ENCODE measurements at places on chromosomes 4 and X.

DNA sequence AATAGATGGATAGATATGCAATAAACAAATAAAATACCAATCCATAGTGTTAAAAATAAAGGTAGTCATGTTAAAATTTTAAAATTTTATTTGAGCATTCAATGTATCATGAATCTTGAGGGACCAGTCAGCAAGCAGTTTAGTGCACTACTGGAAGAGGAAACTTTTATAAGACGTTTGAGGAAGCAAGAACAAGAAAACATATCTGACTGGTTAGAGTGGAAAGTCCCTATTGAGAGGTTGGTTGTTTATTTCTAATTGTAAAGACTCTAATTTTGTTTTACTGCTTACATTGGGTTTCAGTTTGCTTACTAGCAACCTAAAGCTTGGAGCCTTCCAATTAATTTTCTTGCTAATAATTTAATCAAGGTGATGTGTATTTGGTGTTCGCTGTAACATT is 786.2 kb downstream of the RAB28 start:
- DNase-seq: no peak

DNA sequence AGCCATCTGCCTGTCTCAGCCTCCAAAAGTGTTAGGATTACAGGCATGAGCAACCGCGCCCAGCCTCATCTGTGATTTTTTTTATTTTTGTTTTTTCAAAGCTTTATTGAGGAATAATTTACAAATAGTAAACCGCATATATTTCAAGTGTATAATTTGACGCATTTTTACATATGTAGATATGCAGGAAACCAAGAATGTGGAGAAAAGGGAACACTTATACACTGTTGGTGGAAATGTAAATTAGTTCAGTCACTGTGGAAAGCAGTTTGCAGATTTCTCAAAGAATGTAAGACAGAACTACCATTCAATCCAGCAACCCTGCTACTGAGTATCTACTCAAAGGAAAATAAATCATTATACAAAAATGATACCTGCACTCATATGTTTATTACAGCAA is 85.9 kb downstream of the SLC16A2 start:
- no peak for DNase-seq

DNA sequence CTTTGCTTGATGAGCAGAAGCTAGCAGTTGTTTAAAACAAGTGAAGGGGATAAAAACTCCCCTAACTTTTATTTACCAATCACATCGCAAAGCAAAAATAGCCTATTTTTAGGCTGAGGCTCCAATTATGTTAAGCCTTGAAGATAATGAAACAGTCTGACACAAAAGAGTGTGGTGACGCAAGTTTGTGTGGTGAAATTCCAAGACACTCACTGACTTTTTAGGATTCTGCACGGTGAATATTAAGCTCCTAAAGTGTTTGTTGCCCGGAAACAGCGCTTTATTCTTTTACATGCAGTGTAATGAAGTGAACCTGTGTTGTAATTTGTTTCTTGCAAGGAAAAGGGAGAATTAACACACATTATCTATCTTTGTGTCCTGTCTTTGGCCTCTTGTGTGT is 74.8 kb downstream of the POLA1 start:
- no peak for DNase-seq

GRCh38 chr4:14582677-14583076 is 419.6 kb upstream of the CPEB2 start:
- DNase-seq: no peak

- DNase-seq: peak; percentile 37
Observed at GRCh38 chr4:81470456-81471297, 1.0 kb downstream of the RASGEF1B start.

DNA sequence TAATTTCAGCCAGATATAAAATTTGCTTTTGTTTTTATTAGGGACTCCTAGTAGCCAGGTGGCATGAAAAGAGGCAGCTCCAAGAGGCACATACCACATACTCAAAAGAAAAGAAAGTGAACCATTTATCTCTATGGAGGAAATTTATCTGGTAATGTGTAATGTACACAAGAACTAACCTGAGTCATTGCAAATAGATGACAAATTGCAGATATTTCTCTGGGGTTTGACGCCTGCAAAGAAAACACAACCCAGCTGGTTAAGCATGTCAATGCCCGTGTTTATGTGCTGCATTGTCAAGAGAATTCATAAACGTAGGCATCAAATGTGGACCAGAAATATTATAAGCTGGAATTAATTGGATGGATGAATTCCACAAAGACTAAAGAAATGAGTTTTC is 46.9 kb upstream of the PHKA2 start:
- no peak for DNase-seq

GRCh38 chrX:109847257-109848187 is 114.5 kb upstream of the ACSL4 start:
- no peak for DNase-seq

- no peak for DNase-seq
Observed at GRCh38 chrX:97260679-97261078, 377.0 kb downstream of the RPA4 start.

GRCh38 chrX:13474164-13474516 is 95.3 kb upstream of the EGFL6 start:
- DNase-seq: no peak

DNA sequence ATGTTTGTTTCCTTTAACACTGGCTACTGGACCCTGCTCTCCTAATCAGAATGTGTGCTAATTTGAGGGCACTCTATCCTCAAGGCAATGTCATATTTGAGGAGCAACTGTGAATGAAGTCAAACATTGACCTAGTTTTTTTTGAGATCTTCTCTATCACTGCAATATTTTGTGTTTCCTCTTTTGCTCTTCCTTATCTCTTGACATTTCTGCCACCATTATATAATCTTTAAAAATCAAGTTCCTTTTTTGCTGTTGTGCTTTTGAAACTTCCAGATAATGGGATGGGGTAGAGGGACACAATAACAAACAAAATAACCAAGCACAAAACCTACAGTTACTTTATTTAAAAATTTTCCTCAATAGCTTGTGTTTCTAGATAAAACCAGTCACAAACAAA is 7.4 kb upstream of the WDFY3 start:
- no peak for DNase-seq

DNA sequence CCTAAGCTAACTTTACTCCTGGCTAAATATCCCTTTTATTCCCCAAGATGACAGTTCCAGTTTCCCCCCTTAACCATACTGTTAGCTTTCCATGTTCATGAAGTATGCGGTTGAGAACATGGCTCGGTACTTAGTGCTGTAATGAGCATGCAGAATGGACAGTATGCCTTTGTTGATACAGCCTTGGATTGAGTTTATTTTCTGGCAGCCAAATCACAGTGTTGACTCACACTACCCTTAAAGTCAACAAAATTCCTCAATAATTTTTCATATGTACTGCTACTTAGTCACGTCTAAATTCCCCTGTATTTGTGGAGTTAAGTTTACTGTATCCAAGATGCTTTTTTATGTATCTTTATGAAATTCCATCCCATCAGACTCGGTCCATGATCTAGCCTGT is 1.4 kb upstream of the VEGFC start:
- DNase-seq: no peak

DNA sequence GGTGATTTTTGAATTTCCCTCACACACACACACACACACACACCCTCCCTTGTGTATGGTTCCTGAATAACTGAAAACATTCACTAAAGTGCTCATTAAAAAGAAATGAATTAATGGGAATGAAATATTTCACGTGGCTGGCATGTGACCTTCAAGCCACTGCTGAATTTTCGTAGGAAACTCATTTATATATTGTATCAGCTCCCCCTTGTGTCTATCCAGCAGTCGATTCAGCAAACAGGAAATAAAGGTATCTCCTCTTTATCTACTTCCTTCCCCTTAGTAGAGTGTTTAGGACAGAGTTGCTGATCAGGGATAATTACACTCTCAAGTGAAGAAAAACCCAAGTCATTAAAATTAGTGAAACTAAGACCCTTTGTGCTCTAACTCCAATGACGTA is 912.6 kb upstream of the LCORL start:
- no peak for DNase-seq

- no peak for DNase-seq
Observed at GRCh38 chr4:86961605-86962295, 26.9 kb downstream of the AFF1 start.

DNA sequence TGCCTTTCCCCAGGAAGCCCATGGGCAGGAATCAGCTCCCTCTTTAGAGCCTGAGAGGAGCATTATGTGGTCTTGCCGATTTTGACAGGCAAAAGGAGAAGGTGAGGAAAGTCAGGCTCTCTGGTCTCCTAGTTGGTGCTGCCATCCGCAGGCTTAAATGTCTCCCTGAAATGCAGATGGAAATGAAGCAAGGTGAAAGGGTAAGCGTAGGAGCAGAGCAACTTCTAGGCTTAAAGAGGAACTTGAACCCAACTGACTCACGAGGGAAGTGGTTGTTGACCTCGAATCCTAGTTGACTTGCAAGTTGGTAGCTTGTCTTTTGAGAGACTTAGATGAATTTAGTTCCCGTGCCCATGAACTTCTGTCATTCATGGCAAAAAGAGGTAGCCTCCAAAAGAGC is 205.9 kb downstream of the PTTG2 start:
- DNase-seq: no peak

- no peak for DNase-seq
Observed at GRCh38 chrX:10582945-10583344, 37.4 kb downstream of the MID1 start.

DNA sequence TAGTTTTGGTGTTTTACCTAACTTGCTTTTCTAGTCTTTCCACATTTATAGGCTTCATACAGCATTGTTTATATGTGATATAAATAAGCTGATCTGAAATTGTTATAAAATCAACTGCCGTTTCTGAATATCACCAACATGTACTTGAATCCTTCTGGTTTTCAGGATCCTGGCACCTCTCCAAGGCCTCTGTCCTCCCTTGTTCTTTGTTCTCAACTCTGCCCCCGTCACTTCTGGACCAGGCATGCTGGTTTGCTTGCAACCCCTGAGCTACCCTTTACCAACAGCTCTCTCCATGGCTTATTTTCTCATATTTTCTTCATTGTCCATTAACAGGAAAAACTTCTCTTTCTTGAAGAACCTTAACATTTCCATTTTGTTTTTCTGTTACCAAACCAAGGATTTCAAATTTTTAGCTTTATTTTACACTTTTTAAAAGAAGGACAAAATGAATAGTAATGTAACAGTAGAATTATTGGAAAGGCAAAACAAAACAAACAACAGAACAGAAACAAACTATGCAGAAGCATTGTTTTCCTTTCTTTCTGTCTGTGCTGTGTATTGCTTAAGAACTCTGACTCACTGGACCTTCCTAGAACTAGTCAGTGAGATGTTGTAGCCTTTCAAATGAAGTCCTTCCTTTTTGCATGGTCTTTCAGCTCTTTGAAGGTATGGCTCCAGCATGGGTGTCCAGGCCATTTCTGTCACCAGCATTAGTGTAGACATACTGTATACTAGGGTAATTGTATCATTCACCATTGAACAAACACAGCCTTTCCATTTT is 44.8 kb downstream of the BANK1 start:
- no peak for DNase-seq

- no peak for DNase-seq
Observed at GRCh38 chr4:95640311-95640710, 91.5 kb upstream of the UNC5C start.

DNA sequence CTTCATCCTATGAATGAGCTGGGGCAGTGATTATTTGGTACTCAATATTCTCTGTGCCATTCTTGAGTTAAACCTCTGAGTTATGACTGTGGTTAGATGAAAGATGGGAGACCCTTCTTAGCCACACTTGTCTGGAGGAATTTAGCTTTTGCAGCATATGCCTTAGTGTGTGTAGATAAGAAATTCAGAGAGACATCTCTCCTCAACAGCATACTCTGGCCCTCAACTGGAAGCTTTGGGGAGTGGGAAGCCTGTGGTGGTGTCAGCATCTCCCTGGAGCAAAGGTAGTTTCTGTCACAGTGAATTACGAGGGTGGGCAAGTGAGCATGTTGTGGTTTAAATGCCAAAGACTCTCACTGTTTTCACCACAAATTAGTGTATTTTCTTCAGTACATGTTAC is 58.7 kb downstream of the UGT2A3 start:
- no peak for DNase-seq

DNA sequence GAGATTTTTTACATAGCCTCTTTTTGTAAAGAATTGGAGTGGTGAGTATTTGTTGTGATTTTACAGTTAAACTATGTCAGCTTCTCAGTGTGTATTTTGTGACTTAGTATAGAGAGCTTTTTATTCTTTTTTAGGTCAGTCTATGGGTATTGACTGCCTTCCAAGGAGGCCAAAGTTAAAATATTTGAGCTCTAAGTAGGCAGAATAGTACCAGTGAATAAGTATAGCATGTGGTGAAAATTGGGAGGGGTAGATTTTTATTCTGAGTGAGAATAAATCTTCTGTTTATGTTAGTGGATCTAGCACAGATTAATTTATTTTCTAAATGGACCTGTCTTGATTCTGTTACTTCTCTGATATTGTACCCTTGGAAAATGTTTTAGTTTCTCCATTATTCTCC is 37.5 kb downstream of the HERC3 start:
- no peak for DNase-seq

DNA sequence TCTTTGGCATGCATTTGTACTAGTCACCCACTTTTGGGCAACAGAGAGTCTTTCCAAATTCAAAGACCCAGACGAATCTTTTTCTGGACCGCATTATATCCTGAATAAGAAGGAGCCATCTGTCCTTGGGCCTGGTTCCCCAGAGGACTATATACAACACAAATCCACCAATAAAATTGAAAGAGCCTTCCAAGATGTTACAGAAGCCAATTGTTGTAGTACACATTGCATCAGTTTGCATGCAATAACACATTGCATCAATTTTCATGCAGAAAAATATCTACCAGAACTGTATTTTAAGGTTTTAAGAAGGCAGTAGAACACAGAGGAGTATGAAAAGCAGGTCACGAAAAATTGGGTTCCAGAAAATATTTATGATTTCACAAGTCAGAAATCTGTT is 203.2 kb downstream of the HTR2C start:
- DNase-seq: no peak

DNA sequence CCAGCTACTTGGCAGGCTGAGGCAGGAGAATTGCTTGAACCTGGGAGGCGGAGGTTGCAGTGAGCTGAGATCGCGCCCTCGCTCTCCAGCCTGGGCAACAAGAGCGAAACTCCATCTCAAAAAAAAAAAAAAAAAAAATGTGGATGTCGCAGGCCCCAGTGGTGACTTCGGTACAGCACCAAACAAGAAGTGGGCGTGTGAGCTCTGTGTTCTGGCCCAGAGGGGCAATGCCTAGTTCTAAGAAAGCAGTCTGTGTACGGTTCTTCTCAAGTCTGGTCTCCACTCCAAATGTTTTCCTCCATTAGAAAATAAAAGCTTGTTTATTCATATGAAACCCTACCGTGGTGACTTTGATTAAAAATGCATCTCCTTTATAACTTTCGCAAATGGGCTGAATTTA is 92.0 kb upstream of the DDX3X start:
- DNase-seq: no peak

- no peak for DNase-seq
Observed at GRCh38 chr4:89324671-89325070, 17.1 kb upstream of the GPRIN3 start.

GRCh38 chrX:32576885-32577284 is 634.5 kb downstream of the DMD start:
- no peak for DNase-seq

DNA sequence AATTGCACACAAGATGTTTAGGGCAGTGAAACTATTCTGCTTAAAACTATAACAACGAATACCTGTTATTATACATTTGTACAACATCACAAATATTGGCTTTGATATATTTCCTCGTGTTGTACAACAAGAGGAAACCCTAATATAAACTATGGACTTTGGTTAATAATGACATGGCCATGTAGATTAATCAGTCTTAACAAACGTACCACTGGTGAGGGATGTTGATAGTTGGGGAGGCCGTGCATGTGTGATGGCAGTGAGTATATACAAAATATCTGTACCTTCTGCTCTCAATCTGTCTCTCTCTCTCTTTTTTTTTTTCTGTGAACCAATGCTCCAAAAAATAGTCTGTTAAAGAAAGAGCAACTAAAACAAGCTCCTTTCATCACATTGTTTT is 22.2 kb upstream of the HPGD start:
- no peak for DNase-seq
